ENCODE measurements at places on chromosomes 1 and 21.
A peak's percentile ranks its signal among the peaks of the same experiment; 100 is the strongest.

DNA sequence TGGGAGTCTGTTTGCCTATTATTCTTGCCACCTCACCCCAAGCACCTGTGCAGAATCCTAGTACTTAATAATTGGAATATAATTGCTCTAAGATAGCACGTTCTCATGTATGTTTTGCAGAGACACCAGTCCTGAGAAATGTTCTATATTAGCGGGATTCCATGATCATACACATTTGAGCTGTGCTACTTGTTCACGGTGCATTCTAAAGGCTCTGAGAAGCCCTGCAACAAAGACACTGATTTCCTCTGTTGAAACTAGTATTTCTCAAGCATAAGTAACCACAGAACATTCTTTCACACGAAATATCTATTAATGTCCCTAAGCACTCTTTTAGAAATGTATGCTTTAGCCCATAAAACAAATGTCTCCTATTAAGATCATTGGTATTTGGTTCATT, 109.4 kb downstream of the BARHL2 start:
- no peak for DNase-seq

DNA sequence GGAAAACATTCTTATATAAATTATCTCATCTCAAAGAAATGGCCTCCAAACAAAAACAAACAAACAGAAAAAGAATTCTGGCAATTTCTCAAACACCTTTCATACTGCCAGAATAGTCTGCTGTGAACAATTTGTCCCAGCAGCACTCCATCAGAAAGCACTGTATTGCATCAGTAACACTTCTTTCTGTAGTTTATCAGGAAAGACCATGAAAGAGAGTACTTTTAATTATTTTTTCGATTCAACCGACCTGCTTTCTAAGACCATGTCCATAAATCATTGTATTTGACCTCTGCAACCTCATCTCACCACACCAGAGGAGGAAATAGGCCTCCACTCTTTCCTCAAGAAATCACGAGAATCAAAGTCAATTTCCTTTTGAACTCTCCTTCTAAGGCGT, 1579.9 kb downstream of the MRPL39 start:
- DNase-seq, result no peak

- no peak for DNase-seq
Observed at GRCh38 chr21:46555225-46555617, 49.7 kb downstream of the S100B start.

- no peak for DNase-seq
Observed at GRCh38 chr1:219576931-219577730, 35.8 kb downstream of the ZC3H11B start.

- DNase-seq, result no peak
Observed at GRCh38 chr1:22127248-22127647, 15.6 kb downstream of the WNT4 start.

GRCh38 chr1:66445492-66446181, 88.3 kb upstream of the SGIP1 start:
- DNase-seq, result peak; percentile 9

- DNase-seq, result no peak
Observed at GRCh38 chr1:157626099-157626498, 28.2 kb upstream of the FCRL4 start.

- no peak for DNase-seq
Observed at GRCh38 chr21:44706706-44707581, 4.4 kb downstream of the TSPEAR start.

DNA sequence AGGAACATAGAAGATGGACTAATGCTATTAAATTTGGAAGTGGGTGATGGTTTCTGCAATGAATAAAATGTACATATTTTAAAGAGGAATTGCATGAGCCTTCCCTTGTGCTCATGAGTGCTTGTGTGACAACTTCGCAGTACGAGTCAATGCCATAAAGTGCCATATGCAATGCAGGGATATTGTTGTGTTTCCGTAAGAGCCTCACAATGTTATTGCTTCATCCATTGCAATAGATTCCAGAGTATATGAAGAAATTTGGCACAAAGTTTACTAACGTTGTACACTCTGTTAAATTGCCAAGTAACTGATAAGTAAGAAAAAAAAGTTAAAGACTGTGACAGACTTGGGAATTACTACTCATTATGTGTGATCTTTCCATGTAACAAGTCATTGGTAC, 22.3 kb downstream of the BTG3 start:
- DNase-seq, result no peak

- peak; percentile 15 for DNase-seq
Observed at GRCh38 chr1:223143537-223144248, 645 bp upstream of the TLR5 start.

DNA sequence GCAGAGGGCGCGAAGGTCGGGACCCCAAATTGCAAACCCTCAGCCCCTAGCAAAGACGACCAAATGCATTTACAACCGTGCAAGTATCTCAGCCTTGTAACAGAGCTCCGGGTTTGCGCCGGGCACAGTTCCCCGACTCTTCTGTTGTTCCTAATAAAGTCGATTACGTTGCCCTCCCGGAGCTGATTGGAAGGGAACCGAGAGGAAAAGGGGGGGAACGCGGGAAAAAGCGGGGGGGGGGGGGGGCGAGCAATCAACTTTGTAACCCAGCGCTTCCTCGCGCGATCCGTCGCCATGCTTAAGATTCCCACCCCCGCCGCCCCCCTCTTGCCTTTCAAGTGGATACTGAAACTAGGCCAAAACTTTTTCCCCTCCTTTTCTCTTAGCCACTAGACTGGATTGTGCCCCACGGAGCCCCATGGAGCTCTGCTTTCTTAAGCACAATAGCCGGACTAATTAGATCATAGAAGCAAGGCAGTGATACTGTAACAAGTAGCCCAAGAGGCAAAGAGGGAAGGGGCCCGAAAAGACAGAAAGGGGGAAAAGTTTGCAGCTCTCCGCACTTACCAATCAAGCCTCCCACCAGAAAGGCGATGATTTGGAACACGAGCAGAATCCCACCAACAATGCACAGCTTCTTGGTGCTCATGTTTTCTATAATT, 565 bp downstream of the WLS start:
- DNase-seq, result no peak

DNA sequence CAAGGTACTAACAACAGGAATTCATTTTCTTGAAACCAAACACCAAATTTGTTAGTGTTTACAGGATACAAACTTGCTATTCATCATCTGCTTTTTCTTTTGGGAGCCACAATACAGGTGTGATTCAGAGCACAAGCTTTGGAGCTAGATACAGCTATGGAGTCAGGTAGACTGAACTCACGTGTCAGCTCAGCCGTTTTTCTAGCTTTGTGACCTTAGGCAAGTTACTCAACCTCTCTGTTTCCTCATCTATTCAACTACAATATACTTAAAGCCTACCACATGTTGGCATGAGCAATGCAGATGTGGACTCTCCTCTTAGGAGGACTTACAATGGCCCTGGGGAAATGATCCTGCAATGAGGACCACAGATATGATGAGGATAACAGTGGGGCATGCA, 6.3 kb downstream of the HTR1D start:
- no peak for DNase-seq

- DNase-seq, result no peak
Observed at GRCh38 chr1:6822530-6823359, 37.5 kb downstream of the CAMTA1 start.

GRCh38 chr1:78500529-78500928, 9.8 kb downstream of the PTGFR start:
- DNase-seq, result no peak

- DNase-seq, result no peak
Observed at GRCh38 chr21:40714536-40714935, 132.4 kb downstream of the DSCAM start.

DNA sequence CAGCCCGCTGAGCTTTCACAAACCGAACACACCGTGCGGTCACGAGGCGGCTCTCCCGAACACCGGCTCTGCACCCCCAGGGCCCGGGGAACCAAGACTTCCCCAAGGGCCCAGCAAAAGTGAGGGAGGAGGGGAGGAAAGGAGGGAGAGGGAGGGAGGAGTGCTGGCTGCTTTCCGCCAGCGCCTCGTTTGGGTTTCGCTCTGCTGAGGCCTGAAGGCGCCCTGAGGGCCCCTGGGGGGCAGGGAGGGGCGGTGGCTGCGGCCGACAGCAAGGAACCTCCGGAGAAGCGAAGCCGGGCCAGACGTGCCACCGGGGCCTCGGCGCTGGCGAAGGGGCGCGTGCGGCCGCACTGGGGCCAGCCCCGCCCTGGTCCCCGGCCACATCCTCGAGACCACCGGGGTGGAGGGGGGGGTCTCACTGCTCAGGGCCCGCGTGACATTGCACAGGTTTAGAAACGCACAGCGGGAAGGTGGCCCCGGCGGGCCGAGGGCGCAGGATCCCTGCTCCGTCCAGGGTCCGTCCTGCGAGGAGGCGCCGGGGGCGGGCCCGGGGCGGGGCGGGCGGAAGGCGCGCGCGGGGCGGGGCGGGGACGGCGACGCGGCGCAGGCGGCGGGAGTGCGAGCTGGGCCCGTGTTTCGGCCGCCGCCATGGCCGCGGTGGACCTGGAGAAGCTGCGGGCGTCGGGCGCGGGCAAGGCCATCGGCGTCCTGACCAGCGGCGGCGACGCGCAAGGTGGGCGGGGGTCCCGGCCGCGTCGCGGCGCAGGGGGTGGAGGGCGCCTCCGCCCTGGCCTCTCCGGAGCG, at the start of gene PFKL:
PFKL (plus strand) TSS at position 596 of the 804 bp plus-strand sequence; CDS start at position 649, 53 bp downstream.
- peak; percentile 19 for DNase-seq

DNA sequence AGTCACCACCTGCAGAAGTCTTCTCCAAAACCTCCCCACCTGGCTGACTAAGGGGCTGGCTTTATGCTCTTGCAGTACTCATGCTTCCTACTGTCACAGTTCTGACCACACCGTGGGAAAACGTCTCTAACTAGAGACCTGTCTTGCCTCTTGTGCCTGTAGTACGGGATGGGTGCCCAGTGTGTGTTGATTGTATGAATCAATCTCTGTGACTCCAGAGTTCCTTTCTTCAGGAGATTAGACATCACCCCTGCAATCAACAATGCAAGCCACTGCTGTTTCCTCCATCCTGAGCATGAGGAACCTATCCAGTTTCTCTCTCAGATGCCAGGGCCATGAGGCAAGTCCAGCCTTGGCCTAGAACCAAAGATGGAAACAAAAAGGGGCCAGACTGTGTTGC, 64.1 kb downstream of the LRRN2 start:
- no peak for DNase-seq

DNA sequence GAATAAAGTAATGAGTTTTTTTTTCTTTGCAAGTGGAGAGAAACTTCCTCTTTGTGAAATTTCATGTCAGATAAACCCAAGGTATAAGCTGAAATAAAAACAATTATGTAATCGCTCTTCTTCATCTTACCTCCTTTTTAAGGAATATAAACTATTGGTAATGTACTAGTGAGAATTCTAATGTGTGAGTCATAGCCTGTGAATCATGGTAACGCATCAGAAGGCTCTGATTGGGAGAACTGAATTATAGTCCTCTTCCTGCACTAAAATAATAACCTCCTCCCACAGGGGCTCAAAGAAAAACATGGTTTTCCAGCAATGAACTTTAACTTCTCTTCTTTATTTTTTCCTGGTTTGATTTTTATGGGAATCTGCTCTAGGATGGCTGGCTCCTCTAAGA, 57.1 kb upstream of the COX20 start:
- DNase-seq, result no peak

GRCh38 chr1:103953386-103953785, 203.7 kb downstream of the AMY1C start:
- DNase-seq, result no peak

GRCh38 chr1:19461220-19461554, 24.2 kb downstream of the CAPZB start:
- no peak for DNase-seq

- no peak for DNase-seq
Observed at GRCh38 chr1:239630767-239631166, 244.4 kb downstream of the CHRM3 start.

DNA sequence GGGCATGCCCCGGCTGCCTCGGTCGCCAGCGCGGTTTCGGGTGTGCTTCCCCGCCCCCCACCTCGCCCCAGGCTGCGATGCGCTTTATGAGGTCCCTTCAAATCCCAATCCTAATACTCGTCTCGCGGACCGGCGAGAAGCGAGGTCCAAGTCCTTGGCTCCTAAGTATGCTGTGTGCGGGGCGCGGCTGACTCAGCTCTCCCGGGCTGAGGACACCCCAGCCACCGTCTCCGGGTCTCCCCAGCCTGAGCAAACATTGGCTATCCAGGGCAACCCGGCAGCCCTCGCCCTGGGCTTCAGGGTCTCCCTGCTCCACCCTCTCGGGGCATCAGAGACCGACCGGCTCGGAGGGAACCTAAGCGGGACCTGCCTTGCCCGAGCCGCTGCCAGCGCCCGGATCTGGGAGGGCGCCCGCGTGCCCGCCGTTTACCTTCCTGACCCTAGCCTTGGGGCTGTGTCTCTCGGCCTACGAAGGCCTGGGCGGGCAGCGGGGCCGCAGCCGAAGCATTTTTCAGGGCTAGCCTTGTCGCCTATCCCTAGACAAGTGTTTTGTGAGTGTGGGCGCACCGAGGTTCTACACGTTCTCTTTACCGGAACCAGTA, 1.2 kb downstream of the ITPKB start:
- no peak for DNase-seq

DNA sequence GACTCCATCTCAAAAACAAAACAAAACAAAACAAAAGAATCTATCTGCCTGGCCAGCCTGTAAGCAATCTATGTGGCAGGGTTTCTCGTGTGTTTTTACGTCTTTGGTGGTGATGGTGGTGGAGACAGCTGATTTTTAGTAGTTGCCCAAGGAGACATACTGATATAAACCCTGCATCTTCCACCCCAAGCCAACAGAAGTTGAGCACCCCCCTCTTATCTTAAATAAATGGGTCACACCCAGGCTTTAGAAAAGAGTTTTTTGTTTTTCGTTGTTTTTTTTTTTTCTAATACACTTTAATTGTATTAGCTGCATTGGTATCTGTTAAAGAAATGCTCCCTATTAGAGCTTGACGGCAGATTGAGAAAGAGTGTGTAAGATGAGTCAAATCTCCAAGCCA, 134.7 kb downstream of the GLUL start:
- no peak for DNase-seq

- DNase-seq, result no peak
Observed at GRCh38 chr1:226657895-226658545, 81.1 kb downstream of the ITPKB start.

- no peak for DNase-seq
Observed at GRCh38 chr1:115432061-115432460, 94.0 kb upstream of the NGF start.

- DNase-seq, result no peak
Observed at GRCh38 chr1:30511563-30511962, 211.8 kb downstream of the MATN1 start.

GRCh38 chr1:172602706-172603105, 56.2 kb upstream of the FASLG start:
- DNase-seq, result no peak

DNA sequence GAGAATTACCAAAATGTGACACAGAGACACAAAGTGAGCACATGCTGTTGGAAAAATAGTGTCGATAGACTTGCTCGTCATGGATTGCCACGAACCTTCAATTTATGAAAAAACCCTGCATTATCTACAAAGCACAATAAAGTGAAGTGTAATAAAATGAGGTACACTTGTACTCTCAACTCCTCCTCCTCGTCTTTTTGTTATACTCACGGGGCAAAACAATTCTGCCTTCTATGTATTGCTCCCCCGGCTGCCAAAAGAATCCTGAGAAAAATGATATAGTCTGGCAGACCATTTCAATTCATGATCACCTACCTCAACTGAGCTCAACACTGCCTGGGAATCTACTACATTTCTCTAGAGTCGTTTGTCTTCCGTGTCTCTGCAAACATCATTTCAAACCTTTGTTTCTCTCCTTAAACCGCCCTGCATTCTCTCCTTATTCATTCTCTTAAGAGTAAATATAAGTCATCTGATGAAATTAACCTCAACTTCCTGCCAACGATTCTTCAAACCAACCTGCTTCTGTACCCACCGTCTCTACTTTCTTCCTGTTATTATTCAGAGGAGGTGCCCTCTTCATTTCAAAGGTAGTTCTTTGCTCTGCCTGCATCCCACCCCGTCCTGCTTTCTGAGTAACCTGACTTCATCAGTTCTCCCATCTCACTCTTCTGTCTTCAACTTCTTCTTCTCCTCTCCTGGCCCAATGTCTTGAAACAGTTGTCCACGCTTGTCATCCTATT, 12.9 kb upstream of the IL19 start:
- DNase-seq, result no peak
